Activated T-cell treated with anti-CD3 and anti-CD28 coated beads, Interleukin-2, amount 50 U/mL, for 4 hours (primary cell): ENCODE measurements at places on chromosomes 12 and 14. TPM values are rescaled to one million over a fixed set of nuclear protein-coding genes. Genes with fewer than 3 reads are reported as not detected.

LRP1-AS gene
- not detected for total RNA-seq

EML1 gene
- 1.3 TPM for total RNA-seq

SPTLC2 gene
- 23.2 TPM for total RNA-seq

- DNase-seq, result no peak
Observed at GRCh38 chr12:105783983-105784947, 354.5 kb downstream of the NUAK1 start.

- DNase-seq, result no peak
Observed at GRCh38 chr12:87439990-87440827, 589.0 kb downstream of the C12orf50 start.

DNA sequence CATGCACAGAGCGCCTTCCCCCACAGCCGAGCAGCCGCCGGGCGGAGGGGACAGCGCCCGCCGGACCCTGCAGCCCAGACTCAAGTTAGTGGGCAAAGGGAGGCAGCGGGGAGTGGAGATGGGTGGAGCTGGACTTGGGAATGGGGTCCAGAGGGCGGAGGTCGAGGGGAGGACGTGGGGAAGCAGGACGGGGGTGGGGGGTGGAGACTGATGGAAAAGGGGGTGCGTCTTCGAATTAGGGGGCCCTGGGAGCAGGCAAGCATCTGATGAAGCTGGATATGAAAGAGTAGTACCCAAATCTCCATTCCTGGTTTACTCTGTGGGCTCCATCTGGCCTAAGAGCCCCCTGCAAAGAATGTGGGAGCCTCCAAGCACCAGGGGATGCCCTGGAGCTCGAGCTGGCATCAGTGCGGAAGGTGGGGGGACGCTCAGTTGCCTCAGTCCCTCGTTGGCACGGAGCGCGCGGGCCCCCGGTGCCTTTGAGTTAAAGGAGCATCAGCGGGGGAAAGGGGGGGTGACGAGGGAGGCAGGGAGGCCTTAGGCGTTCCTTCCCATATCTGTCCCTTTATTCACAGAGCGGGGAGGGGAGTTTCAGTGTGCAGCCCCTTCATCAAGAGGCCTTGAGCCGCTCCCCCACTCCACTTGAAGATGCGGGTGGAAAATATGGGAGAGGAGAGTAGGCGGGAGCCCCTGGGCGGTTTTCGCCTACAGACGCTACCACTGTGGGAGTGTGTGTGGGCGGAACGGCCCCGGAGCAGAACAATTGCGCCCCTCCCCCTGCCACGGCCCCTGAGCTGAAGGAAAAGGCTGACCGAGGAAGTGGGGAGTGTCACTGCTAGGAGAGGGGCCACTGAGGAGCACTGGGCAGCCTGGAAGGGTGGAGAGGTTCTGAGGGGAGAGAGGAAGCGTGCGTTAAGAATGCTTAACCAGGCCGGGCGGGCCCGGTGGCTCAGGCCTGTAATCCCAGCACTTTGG, 644 bp downstream of the NAB2 start:
- peak; percentile 60 for DNase-seq

DNA sequence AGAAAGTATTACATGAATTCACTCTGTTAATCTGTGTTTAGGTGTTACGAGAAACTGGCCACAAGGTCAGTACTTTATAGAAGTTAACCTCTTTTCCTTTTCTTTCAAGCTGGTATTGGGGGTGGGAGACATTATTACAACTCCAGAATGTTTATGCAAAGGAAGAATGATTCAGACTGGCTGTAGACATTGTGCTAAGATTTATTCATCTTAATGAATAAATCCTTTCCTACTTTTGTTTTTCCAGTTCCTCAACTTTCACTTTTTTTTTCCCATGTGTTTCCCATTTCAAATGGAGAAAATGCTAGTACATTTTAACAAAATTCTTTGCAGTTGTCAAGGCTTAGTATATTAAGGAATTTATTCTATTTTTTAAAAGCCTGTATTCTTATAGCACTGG, 1.3 kb downstream of the OTOGL start:
- DNase-seq, result no peak

GRCh38 chr14:21070083-21070609, at the start of gene ARHGEF40:
Gene ARHGEF40 (plus strand): TSS chr14:21070304. CDS start chr14:21070397, 93 bp downstream.
- DNase-seq, result peak; percentile 17

- no peak for DNase-seq
Observed at GRCh38 chr14:29553427-29553826, 374.2 kb downstream of the PRKD1 start.
